ENCODE measurements at places on chromosomes 7 and 10.

- DNase-seq: no peak
Measured at GRCh38 chr7:101233907-101234547, 3.6 kb downstream of the CLDN15 start.

DNA sequence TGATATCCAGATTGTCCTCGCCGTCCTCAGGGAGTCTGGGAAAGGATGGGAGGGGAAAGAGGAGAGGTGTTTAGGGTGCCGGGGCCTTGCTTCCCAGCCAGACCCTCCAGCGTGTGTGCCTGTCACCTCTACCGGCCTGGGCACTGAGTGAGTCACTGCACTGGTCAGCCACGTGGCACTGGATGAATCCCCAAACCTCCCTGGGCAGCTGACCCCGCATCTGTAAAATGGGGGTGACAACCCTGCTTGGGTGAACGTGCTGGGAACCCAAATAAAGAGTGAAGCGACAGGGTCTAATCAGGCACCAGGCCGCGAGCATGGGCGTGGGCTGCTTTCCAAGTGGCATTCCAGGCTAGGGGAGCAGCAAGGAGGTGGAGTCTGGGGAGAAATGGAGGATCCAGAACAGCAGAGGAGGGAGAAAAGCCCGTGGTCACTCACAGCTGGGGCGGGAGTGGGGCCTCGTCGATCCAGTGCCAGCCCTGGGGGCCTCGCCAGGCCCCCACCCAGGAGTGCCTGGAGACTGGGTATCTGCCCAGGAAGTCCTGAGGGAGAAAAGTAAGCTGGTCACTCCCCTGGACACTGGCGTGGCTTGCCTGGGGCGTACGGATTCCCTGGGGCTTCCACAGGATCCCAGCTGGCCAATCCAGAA lies 29.7 kb downstream of the KLRG2 start:
- no peak for DNase-seq

DNA sequence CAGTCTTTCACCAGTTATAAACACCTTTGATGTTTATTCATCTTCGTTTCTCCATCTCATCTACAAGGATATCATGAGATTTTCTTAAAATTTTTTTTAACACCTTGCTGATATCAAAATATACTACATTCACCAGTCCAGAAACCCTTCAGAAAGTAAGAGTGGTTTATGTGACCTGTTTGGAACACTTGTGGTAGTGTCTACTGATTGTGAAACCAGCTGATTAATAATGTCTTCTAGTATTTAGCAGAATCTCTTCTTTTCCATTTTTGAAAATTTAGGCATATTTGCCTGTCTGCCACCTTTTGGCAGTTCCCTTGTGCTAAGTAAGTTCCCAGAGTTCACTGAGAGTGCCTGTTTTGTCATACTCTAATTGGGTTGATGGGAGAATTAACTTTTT lies 18.5 kb downstream of the DLD start:
- no peak for DNase-seq

DNA sequence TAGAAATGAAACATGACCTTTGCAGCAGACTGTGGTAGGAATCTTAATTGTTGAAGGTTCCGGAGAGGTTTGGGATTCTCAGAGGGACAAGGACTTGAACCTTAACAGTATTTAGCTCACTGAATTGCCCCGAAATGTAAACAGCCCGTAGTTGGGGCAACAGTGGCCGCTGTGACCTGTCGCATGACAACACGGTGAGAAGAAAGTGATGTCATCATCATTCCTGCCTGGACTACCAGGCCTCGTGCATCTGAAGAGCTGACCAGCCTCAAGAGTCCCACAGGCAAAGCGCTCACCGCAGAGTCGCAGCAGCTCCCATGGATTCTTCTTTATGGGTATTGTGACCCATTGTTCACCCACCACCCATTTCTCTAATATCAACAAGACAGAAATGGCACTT lies 250.6 kb downstream of the KLF6 start:
- no peak for DNase-seq

- DNase-seq: no peak
Measured at GRCh38 chr10:62183442-62183841, 85.2 kb downstream of the RTKN2 start.

- DNase-seq: no peak
Measured at GRCh38 chr7:93592588-93593266, 18.2 kb upstream of the CALCR start.

- no peak for DNase-seq
Measured at GRCh38 chr10:17214971-17215781, 12.9 kb upstream of the VIM start.

DNA sequence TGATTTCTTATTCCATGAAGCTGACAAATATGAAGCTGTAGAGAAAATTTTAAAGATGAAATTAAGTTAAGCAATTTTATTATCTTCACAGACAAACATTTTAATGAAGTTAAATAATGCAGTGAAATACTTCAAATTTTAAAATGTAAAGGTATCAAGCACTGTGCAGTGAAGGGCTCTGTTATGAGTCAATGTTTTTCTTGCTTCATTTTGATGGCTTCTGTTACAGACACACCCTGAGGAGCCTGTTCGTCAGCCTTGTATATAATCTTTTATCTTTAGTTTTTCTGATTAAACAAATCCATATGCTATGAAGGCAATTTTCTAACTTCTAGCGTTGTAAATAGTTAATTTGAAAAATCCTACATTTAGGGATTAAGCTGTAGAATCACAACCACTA lies 18.5 kb downstream of the VSTM2A start:
- no peak for DNase-seq
